AG04449 (cell line): ENCODE measurements at places on chromosomes 7 and 10.

DNA sequence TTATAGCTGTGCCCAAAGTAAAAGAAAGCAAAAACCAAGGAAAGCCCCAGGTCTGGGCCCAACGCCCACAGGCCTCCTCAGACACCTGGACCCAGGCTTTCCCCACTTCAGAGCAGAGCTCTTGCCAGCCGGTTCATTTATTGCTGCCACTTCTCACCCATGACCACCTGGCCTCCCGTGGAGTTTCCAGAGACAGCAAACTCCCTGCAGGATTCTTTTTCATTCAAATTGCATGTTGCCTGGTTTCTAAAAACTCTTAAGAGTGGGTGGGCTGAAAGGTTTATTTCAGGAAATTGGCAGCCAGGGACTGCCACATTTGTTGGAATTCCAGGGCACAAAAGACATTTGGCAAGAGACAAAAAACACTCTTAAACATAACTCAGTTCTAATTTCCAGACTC lies 4.7 kb downstream of the VOPP1 start:
- DNase-seq: no peak

- DNase-seq: no peak
Observed at GRCh38 chr10:23818484-23818883, 379.6 kb downstream of the OTUD1 start.

DNA sequence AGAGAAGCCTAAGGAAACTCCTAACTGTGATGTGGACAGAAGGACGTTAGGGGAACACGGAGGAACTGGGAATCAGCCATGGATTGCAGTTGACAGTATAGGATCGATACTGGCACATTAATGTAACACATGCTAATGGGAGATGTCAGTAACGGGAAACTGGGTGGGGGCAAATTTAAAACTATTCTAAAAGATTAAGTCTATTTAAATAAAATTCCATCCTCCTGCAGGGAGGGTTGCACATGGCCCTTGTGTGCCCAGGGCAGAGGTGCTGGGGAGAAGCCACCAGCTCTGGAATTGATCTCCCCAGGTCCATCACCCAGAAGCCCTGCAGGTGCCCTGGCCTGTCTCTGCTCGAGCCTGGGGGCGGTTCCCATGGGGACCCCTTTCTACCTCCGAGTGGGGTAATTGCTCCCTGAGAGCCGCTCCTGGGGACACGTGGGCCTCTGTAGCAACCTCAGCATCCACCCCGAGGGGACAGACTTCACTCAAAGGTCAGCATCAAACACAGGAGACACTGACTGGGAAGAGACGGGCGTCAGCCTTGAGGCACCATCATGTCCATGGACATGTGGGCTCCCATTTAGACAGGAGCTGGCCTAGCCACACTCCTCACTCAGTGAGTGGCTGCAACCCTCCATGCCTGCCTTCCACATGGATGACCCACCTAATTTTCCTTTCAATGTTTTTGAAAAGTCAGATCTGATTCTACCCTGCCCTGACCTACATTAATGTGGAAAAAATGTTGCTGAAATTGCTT lies 21.1 kb downstream of the SCART1 start:
- DNase-seq: no peak

- DNase-seq: no peak
Observed at GRCh38 chr10:42997849-42998165, 79.1 kb upstream of the RET start.

DNA sequence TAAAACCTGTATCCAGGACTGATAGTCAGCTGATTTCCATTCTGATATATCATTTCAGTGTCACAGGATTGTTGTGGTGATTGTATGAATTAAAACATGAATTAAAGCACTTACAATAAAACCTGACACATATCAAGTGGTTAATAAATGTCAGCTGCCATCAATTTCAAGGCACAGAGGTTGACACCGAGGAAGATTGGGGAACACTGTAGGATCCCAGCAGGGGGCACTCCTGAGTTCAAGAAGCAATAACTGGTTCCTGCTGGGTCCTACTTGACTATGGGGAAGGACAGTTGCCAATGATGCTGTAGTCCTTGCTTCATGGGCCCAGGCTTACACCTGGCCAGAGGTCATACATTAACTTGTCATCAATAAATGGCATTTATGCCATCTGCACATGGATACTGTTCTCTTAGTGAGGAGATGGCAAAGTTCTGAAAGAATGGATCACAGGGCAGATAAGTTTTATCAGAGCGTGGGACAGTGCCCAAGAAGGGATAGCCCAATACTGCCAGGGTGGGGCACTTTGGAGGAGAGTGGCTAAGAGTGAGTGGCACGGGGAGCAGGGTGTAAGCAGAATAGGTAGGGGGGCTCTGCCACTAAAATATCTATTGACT lies 24.1 kb downstream of the FZD1 start:
- no peak for DNase-seq

DNA sequence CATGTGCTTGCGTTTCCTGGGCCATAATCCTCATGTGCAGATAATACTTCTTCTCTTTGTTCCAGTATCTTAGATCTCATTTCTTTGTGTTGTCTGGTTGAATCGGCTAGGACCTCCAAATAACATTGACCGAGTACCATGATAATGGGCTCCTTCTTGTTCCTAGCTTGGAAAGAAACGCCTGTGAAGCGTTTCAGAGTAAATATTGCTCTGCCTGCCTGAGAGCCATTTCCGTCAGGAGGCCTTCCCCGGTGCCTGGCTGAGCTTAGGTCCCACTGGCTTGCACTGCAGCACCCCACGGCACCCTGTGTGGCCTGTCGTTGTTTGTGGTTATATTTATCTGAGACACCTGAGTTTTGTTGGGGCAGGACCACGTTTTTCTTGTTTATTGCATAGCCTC lies 17.7 kb downstream of the FOXK1 start:
- DNase-seq: no peak

DNA sequence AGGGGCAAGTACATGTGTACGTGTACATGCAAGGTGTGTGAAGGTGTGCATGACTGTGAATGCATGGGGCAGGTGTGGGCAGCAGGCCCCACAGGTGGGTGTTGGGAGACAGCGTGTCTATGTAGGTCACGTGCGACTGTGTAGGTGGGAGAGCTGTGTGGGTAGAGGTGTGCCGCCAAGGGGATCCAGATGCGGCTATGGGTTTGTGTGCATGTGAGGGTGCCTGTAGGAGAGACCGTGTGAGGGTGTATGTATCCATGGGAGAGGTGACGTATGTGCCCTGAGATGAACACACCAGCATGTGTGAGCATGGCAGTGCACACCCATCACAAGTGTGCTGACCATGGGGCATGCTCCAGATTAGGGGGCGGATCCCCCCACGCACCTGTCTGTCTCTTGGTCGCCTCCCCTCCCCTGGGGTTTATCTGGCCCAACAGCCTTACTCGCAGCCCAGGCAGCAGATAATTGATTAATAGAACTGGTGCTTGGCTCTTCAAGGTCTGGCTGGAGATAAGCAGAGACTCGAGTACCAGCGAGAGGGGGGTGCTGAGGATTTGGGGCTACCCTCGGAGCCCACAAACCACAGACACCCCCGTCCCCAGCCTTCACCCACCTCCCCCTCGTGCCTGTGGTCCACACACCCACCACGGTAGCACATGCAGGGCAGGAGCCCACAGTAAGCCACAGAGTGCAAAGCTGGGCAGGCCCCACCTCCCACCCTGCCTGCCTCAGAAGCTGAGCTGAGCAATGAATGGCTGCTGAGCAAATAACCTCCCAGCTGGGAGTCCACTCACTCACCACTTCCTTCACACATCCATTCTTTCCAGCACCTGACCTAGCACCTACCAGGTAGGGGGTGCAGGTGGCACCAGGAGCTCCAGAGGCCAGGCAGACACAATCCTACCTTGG lies 41.4 kb upstream of the ZMIZ1 start:
- DNase-seq: no peak

DNA sequence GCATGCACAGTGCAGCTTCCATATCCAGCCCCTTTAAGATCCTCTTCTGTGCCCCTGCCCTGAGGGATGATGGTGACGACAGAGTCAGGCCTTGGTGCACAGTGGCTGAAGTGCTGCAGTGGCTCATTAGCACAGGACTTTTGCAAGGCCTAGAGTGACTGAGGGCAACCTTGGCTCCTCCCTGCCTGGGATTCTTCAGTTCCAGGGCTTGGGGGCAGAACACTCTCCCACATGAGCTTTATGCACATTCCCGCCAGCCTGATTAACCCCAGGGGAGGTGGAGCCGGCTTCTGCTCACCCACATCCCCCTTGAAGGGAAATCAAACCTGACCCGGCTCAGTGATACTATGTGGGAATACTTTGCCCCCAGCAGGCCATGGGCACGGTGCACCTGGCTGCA lies 253.4 kb downstream of the GALNT17 start:
- DNase-seq: no peak

- DNase-seq: no peak
Observed at GRCh38 chr10:10956681-10957542, 60.8 kb upstream of the CELF2 start.

DNA sequence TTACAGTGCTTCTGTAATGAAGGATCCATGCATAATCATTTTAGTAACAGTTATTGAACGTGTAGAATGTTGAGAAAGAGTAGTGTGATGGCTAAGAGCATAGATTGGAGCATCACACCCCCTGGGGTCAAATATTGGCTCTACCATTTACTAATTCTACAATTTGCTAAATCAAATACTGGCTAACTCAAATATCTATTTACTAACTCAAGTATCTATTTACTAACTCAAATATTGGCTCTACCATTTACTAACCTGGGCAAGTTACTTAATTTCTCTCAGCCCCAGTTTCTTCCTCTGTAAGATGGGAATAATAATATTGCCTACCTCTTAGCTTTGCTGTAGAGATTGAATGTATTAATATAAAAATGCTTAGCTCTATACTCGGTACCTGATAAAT lies 64.0 kb downstream of the CDK14 start:
- DNase-seq: no peak

DNA sequence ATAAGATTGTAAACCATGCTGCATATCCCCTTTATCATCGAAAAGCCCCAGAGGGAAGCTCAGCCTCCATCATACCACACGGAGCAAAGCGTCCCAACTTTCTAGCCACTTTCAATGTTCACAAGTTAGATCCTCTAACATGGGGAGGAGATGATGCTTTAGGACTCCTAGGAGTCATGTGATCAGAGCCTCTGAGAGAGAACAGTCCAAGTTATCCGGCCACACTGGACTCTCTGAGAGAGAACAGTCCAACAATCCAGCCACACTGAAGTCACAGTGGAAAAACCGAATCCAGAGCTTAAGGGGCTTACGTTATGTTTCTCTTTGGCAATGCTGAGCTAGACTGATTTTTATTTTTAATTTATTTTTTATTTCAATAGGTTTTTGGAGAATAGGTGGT lies 72.5 kb downstream of the MALSU1 start:
- no peak for DNase-seq

GRCh38 chr10:69904533-69904932 lies 102.8 kb downstream of the COL13A1 start:
- DNase-seq: no peak

DNA sequence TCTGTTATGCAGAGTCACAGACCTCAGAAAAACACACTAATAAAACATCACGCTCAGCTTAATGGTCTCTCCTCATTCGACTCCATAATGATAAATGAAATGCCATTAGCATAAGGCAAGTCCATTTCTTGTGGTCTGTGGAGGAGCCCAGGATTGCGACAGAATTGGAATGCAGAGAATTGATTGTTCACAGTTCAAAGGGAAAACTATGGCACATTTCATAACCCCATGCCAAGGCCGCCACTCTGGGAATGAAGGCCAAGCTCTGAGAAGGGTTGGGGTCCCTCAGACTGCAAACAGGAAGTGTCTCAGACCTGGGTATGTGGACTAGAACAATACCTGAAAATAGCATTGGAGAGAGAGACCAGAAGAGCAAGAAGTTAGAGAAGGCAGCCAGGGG lies 398.9 kb downstream of the ADRA2A start:
- peak; percentile 19 for DNase-seq

- DNase-seq: peak; percentile 14
Observed at GRCh38 chr10:119759832-119760231, 34.0 kb downstream of the INPP5F start.

GRCh38 chr10:66838656-66839055 lies 87.2 kb upstream of the LRRTM3 start:
- no peak for DNase-seq

DNA sequence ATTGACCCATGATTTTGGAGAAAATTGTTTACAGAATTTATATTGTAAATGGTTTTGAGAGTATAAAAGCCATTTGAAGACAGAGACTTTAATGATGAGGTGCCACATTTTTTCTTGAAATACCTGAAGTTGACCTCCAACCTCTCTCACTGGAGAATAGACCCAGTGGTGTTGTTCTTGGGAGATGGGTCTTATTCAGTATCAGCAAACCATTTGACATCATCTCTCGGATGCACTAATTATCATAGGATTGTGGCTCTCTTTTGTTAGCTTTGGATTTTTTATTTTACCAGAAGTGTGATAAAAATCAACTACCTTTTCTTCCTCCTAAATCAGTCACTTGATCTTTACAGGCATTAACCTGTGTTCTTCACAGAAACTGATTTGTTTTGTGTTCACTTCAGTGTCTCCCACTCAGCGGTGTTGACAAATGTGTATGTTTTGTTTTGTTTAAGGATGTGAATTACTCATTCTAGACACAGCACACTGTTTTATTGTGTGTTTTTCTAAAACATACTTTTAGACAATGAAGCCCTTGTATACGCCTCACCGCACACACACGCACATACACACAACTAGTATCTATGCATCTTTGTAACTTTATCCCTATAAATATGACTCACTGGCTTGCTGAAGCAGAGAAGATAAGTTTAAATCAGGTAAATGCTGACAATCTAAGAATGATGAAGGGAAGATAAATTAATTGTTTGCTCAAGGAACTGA lies 455.6 kb downstream of the INHBA start:
- DNase-seq: no peak

- DNase-seq: no peak
Observed at GRCh38 chr7:118328505-118329211, 104.2 kb downstream of the ANKRD7 start.

- DNase-seq: no peak
Observed at GRCh38 chr10:53315709-53316108, 543.1 kb upstream of the MBL2 start.

DNA sequence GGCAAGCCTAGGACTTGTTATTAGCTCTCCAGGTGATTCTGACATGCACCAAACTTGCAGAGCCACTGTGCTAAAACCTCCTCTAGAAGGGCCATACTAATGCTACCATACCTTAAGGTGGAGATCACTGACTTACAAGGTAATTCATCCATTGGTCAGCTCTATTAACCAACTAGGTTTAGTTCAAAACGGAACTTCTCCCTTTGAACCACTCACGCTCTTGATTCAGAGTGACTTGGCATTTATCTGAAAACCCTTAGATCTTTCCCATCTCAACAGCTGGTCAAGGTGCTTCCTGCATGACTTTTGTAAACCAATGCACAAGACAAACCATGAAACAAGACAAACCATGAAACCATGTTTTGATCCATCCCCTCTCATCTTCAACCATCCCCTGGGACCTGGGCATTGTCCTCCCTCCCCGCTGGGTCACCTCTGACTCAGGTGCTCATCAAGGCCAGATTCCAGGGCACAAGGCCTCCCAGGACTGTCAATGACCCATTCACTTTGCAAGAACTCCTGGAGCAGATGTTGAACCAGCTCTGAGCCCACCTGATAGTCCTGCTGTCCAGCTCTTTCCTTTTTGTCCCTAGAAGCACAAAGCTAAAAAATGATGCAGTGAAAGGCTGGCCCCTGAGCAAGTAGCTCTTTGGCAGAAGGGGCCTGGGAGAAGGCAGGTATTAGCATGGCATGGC lies 18.8 kb downstream of the IMPDH1 start:
- no peak for DNase-seq

GRCh38 chr7:159211540-159212182 lies 67.0 kb upstream of the VIPR2 start:
- no peak for DNase-seq

- no peak for DNase-seq
Observed at GRCh38 chr7:4758111-4758510, 17.3 kb upstream of the AP5Z1 start.

- no peak for DNase-seq
Observed at GRCh38 chr7:11141541-11141940, 167.9 kb downstream of the PHF14 start.
